ENCODE measurements at places on chromosomes 3 and 15. TPM values are rescaled to one million over a fixed set of nuclear protein-coding genes. Genes with fewer than 3 reads are reported as not detected.
A peak's percentile ranks its signal among the peaks of the same experiment; 100 is the strongest.

DNA sequence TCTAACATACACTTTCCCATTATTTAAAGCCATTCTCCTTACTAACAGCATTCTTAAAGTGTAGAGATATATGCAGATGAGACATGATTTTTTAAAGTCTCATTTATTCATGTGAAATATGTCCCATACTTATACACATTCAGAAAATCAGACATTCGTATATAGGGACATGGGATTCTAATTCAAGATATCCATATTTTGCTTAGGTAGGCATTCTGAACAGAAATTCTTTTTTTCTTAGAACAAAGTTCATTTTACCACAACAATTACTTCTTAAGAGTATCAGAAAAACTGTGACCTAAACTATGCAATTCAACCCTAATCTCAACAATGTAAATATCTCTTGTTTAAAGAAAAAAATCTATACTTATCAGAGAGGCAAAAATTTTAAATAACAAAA lies 16.2 kb downstream of the DCUN1D1 start:
- DNase-seq: no peak

DNA sequence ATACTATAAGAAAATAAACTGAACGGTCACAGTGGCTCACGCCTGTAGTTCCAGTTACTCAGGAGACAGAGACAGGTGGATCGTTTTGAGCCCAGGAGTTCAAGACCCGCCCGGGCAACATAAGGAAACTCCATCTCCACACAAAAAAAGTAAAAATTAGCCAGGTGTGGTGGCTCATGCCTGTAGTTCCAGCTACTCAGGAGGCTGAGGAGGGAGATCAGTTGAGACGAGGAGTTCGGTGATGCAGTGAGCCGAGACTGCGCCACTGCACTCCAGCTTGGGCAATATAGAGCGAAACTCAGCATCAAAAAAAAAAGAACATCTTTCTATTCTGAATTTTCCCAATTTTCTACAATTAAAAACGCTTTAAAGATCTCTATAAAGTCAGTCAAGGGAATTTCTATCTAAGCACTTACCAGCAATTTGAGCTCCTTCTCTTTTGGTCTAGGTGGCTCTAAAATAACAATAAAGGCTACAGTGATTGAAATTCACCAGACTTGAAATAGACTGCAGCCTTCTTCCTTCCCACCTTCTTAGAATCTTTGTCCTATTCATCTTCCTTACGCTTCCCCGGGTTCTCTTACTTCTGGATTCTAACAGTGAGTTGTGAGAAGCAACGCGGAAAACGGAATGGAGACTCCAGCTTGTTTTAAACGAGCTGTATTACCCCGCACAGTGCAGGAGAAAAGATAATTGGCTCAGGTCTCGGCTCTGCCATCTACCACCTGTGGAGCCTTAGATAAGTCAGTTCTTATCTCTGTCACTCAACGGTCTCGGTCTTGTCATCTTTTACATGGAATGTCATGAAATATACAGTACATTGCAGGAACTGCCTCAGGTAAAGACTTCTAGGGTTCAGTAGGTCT lies 812 bp upstream of the SEC62 start:
- no peak for DNase-seq

DNA sequence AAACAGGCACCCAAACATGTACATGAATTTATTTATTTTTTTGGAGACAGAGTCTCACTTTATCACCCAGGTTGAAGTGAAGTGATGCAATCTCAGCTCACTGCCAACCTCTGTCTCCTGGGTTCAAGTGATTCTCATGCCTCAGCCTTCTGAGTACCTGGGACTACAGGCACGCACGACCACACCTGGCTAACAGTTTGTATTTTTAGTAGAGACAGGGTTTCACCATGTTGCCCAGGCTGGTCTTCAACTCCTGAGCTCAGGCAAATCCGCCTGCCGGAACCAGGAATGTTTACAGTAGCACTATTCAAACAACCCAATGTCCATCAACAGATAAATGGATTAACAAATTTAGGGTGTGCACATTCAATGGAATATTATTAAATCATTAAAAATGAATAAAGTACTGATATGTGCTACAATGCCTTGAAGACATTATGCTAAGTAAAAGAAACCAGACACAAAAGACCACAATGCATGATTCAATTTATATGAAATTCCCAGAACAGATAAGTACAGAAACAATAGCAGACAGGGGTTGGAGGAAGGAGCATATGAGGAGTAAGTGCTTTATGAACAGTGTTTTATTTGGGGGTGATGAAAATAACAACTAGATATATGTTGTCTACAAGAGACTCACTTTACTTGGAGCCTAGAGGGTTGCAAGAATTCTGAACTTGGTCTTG lies 1.3 kb downstream of the LEO1 start:
- no peak for DNase-seq

GRCh38 chr3:172142051-172142863 lies 102.9 kb downstream of the FNDC3B start:
- DNase-seq: peak; percentile 82

GRCh38 chr15:31391687-31392671 lies 65.3 kb downstream of the KLF13 start:
- peak; percentile 35 for DNase-seq

DNA sequence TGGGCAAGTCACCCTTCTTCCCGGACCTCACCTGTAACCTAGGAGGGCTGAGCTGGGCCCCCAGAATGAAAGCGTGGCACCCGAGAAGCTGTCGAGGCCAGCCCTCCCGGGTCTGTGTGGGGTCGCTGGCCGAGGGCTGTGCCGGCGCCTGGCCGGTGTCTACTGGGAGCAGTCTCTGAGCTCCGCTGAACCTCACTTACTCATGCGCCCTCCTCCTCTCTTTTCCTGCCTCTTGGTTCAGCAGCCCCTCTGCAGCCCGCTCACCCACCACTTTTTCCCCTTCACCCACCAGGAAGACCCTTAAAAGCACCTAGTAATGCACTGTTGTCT lies 419 bp downstream of the HYKK start:
- DNase-seq: no peak

GRCh38 chr3:48233542-48233941 lies 7.4 kb upstream of the ZNF589 start:
- no peak for DNase-seq

- DNase-seq: no peak
These were observed 228.5 kb downstream of the CHL1 start for GRCh38 chr3:425079-425478.

DNA sequence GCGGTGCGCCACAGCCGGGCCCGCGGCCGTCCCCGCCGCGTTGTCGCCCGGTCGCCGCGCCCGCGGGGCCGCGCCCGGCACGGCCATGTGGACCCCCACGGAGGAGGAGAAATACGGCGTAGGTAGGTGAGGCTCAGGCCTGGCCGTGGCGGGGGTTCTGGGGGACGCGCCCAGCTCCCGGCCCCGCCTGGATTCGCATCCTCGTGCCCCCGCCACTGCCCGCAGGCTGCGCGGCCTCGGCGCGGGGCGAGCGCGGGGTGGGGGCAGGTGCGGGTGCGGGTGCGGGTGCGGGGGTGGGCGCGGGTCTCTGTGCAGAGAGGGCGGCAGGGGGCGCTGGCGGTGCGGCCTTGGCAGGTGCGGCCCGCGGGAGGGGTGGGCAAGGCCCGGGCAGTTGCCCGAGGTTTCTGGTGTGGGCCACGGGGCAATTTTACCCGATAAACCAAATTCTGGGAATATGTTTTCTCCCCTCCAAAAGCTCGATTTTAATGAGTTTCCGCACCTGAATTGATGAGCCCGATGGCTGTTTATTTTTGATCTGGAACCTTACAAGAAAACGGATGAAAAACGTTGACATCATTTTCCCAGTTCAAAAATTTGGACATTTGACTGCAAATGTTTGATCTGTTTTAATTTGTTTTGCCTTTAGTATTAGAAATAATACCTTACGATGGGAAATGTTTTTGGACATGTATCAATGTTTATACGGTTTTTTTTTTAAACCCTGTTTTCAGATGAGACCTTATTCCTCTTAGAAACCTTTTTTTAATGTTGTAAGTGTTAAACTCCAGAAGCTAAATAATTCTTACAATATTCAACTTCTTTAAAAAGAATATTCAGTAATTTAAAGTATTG lies 678 bp downstream of the DOCK3 start:
- DNase-seq: no peak

DNA sequence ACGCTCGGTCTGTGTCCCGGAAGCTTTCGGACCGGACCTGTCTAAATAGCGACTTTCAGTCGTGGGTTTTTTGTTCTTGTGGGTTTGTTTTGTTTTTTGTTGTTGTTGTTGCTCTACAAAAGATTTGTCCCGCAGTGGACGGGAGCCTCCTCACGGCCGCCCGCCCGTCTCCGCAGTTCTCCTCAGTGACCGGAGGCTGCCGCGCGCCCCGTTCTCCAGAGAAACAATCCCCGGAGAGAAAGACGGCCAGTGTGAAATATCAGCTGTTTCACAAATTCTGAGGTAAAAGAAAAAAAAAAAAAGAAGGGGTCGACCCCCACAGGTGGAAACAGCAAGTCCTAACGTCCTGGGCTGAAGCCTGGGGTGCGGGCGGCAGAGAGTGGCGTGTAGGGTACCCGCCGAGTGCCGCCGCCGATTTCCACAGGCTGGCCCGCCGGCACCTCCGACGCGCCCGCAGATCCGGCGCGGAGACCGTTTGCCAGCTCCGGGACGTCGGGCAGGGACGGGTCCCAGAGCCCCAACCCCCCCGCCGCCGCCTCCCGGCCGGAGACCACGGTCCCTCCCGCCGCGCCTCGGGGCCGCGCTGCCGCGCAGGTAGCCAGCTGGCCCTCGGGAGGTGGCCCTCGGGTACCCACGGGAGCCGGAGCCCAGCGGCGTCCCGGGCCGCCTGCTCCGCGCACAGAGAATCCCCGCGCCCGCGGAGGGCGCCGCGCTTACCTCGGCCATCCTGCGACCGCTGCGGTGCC lies 478 bp downstream of the BNC1 start:
- DNase-seq: no peak

DNA sequence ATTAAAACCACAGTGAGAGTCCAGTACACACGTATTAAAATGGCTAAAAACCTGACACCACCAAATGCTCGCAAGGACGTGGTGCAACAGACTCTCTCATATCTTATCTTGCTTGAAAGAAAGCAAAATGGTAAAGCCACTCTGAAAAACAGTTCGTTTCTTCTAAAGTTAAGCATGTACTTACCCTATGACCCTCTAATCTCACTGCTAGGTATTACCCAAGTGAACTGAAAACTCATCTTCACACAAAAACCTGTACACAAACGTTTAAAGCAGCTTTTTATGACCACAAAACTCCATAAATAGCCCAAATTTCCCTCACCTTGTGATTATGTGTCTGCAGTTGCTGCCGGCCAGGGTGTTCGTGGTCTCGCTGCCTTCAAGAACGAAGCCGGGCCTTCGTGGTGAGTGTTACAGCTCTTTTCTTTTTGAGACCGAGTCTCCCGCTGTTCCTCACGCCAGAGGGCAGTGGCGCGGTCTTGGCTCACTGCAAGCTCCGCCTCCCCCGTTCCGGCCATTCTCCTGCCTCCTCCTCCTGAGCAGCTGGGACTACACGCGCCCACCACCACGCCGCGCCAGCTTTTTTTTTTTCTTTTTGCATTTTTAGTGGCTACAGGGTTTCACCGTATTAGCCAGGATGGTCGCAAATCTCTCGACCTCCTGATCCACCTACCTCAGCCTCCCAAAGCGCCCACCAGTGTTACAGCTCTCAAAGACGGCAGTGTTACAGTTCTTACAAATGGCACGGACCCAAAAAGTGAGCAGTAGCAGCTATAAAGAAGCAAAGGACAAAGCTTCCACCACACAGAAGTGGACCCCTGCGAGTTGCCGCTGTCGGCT lies 165.4 kb downstream of the TJP1 start:
- DNase-seq: no peak

GRCh38 chr3:59425371-59425770 lies 375.5 kb upstream of the CFAP20DC start:
- no peak for DNase-seq

GRCh38 chr15:40050788-40051470 lies 11.9 kb upstream of the SRP14 start:
- DNase-seq: no peak

DNA sequence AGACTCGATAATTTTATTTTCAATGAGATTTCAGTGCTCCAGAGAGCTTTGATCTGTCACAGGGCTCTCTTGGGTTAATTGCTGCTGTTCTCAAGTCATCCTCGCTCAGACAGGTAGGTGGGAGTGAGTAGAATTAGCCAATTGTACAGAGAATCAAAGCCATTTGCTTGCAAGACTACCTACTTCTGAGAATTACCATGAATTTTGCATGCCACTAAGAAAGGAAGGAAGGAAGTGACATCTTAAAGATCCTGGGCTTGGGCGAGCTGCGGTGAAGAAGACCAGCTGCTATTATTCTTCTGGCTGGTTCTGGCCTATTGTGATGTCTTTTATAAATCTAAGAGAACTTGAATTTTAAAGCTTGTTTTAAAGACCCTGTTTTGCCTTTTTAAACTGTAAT lies 154.1 kb upstream of the LPP start:
- DNase-seq: no peak

DNA sequence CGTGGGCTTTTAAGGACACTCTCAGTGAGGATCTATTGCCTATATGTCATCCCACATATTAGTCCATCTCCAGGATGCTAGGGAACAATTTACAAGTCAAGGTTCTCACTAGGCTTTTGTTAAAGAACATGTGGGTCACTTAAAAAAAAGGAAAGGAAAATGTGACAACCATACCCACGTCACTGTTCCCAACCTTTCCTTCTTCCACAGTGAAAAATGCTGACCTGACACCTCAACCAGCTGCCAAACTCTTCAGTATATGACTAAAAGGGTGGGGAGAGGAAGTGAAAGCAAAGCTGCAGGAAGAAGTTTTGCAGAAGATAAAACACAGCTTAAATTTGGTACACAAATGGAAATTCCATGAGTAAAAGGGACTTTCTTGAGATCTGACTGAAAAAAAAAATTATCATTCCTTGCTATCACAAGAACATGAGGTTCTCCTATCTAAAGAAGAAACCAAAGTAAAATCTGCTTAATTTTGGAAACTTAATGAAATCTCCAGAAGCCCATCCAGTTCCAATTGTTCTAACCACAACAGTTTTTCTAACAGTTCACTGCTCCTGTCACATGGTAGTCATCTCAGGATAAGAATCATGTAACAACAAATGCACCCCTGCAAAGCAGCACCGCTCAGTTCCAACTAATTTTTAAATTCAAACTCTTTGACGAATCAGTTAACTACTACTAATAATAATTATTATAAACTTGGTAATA lies 117.0 kb upstream of the TSPAN3 start:
- DNase-seq: no peak

DNA sequence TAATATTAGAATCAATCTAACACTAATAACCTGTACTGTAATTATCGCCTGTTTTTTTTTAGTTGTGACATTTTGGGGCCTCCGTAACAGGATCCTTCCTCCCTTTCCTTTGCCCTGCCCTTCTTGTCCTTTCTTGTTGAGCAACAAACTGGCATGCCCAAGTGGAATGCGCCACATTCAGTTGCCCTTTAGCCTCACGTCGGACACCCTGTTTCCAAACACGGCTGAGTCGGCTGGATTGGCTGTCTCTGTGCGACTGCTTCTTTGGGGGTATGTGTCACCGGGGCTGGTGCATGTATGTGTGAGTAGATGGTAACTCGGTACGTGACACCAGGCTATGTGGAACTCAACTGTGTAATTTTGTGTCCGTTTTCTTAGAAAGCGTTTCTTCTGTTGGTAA lies 24.1 kb downstream of the TRAK1 start:
- no peak for DNase-seq

GRCh38 chr3:191775451-191776233 lies 314.7 kb downstream of the PYDC2 start:
- peak; percentile 37 for DNase-seq

- no peak for DNase-seq
These were observed 49.0 kb downstream of the SPSB4 start for GRCh38 chr3:141100112-141100511.

GPR171 gene
- not detected for total RNA-seq

AMIGO3 gene
- total RNA-seq: not detected

GOLGA8T gene
- 0.23 TPM for total RNA-seq

UCN2 gene
- total RNA-seq: 0.52 TPM

TOP2B gene
- total RNA-seq: 40.0 TPM

FBXL22 gene
- not detected for total RNA-seq

SLC12A8 gene
- 248 TPM for total RNA-seq

Measured in Caki2 (cell line).